EL (cell line): ENCODE measurements at places on chromosomes 4 and X.

DNA sequence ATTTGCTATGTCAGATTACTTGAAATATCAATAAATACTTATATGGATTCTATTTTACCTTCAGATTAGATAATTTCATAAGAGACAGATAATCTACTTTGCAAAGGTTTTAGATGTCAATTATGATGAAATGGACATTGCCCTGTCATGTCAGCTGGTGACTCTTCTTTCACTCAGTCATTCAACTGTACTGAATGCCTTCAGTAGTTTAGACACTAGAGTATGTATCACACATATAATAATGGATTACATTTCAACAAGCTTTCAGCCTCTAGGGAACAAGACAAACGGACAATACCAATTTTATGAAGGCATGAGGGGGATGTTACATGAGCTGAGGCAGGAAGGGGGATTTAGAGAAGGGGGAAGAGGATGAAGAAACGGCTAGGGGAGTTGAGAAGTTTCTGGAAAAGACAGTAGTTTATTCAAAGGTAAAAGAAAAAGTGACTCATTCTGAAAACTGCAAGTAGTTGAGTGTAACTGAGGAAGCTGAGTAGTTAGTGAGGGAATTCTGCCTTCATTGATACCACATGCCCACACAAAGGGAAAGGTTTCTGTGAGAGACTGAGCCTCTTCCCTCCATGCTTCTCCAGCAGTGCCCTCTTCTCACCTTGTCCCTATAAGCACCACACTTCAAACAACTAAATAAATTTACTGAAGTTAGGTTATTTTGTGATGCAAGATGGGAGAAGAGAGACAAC, 25.7 kb downstream of the SLC9B2 start:
- no peak for DNase-seq

- peak; percentile 44 for DNase-seq
Observed at GRCh38 chr4:57159866-57160265, 49.7 kb upstream of the IGFBP7 start.

DNA sequence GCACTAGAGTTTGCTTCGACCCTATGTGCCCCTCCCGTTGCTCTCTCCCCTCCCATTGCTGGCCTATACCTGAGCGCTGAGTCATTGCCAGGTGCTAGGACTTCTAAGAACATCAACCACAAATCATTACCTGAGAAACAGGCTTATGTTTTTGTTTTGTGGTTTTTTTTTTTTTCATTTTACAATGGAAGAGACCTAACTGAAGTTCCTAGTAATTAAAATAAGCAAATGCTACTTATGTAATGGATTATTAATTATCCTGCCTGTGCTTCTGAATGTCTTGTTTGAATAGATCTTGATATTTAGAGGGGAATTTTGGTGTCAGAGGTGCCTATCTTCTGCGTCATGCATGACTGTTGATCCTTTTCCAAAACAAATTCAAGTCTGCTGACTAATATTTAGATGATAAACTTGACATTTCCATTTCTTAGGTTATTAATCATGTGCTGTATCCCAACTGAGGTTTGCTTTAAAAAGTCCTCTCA, 275.4 kb upstream of the CPEB2 start:
- peak; percentile 78 for DNase-seq

DNA sequence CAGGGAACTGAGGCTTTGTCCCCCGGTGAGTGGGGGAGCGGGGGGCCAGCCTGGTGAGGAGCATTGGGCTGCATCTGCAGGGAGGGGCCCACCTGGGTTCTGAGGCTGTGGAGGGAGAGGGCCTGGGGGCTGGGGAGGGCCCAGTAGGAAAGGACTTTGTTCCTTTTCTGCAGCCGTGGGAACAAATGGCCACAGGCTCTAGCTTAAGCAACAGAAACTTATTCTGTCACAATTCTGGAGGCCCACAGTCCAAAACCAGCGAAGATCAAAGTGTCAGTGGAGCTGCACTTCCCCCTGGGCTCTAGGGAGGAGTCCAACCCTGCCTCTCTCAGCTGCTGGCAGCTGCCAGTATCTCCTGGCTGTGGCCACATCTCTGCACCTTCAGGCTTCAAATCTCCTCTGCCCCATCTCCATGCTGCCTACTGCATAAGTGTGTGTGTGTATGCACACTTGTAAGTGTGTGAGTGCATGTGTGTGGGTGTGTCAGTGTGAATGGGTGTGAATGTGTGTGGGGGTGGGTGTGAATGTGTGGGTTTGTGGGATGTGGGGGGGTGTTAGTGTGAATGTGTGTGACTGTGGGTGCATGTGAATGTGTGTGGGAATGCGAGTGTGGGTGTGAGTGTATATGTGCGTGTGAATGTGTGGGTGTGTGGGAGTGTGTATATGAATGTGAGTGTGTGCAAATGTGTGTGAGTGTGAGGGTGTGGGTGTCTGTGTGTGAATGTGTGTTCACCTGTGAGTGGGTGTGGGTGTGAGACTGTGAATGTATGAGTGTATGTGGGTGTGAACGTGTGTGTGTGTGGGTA, 204.5 kb upstream of the PSAPL1 start:
- no peak for DNase-seq

GRCh38 chrX:12919620-12920019, 13.2 kb downstream of the TLR8 start:
- DNase-seq, result no peak

DNA sequence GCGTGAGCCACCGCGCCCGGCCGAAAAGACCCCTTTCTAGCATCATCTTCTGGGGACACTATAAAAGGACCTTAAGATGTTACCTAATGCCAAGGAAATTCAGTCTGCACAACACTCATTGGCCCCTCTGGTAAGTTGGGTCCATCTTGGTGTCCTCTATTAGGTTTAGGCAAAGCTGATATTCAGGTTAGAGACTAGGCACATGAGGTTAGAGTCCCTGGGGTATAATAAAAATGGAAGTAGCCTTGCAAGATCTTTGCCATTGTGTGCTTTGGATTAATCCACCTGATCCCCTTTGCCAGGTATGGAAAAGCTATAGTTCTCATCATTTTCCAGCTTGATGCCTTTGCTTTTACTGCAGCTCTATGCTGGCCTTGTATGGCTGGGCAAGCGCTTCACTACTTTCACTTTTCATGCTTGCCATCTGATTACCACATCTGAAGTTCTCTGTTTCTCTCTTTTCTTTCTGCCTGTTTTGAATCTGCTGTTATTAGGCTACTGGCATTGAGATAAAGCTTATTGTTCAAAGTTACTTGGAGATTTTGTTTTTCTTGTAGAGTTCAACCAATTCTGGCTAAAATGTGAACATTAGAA, 5.4 kb upstream of the ADH4 start:
- no peak for DNase-seq

- DNase-seq, result peak; percentile 62
Observed at GRCh38 chr4:76984127-76984526, 34.6 kb downstream of the SEPTIN11 start.

- DNase-seq, result peak; percentile 60
Observed at GRCh38 chrX:68822641-68823410, 6.0 kb upstream of the EFNB1 start.

DNA sequence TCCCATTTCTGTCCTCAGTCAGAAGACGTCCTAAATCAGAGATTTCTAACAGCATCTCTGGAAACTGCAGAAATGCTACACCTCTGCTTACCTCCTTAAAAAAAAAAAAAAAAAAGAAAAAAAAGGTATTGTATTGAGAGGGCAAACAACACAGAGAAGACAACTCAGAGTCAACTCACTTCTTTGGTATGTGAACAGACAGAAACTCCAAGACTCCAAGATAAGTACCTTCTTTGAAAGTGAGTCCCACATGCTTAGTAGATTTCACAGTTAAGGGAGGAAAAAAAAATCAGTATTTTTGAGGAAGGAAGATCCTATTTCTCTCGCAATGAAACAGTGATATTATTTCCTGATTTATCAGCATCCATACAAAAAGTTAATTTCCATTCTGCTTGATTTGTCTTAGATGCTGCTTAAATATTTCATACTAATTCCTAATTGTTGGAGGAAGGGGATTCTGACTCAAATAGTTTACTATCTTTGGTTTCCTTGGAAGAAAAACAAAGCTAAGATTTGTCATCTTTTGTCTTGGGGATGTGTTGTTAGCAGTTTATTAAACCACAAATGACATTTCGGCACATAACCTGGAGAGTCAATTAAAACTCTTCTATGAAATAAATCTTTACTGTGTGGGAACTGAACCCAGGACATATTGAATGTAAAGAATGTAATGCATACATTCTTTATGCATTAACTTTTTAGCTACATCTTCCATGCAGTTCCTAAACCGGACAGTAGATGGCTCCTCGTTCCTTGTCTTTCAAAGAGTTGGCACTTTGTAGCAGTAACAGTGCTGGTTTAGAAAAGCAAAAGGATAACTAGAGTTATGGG, 4.7 kb downstream of the RASGEF1B start:
- DNase-seq, result peak; percentile 56

- DNase-seq, result no peak
Observed at GRCh38 chrX:13115146-13115855, 70.9 kb upstream of the FAM9C start.

GRCh38 chr4:183030309-183030708, 68.7 kb upstream of the WWC2 start:
- DNase-seq, result no peak

DNA sequence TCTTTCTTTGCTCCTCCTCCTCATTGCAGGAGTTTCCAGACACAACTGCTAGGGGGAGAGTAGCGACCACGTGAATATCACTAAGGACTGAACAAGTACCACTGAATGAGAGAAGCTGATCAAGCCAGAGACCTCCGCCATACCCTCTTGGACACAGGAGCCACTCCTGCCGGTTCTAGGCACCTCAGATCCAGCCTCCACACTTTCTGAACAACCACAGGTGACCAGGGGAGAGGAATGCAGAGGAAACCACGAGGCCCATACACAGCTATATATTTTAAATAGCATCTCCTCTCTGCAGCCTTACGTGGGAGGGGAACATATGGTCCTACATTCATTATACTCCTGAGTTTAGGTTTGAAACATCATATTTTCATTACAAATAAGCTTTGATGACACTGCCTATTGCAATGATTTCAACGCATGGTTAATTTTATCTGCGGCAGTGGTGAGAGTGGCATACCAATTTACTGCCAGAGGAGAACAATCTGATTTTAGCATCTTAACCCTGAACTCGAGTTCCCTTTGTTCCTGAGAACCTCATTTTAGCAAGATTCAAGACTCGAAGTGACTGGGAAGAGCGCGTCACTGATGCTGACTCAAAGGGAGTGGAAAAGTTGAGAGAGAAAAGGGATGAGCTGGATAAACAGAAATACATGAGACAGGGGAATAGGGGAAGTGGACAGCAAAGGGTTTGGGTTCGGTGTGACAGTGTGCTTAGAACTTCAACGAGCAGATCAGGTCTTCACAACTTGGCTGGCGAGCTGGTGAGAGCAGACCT, 231.7 kb upstream of the PPARGC1A start:
- no peak for DNase-seq

- DNase-seq, result peak; percentile 60
Observed at GRCh38 chr4:25767877-25768725, 94.7 kb downstream of the SEL1L3 start.

GRCh38 chrX:119500061-119500800, 32.0 kb downstream of the SLC25A5 start:
- DNase-seq, result no peak

- no peak for DNase-seq
Observed at GRCh38 chr4:5030927-5031326, 11.7 kb upstream of the CYTL1 start.

DNA sequence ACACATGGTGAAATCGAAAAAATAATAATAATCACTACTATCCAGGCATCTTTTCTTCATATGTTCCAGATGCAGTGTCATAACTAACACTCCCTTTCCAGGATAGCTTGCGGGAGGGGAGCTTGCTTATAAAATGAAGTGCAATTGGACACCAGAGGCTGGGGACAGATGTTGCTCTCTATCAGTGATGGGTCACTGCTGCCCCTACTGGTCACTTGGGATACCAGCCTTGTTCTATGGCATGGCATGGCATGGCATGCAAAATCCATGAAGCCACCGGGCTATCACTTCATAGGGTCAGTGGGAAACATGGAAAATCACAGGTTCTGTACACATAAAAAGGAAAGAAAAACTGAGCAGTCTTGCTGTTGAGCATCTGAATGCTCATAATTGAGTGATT, 168.1 kb downstream of the GLRA2 start:
- DNase-seq, result peak; percentile 16

DNA sequence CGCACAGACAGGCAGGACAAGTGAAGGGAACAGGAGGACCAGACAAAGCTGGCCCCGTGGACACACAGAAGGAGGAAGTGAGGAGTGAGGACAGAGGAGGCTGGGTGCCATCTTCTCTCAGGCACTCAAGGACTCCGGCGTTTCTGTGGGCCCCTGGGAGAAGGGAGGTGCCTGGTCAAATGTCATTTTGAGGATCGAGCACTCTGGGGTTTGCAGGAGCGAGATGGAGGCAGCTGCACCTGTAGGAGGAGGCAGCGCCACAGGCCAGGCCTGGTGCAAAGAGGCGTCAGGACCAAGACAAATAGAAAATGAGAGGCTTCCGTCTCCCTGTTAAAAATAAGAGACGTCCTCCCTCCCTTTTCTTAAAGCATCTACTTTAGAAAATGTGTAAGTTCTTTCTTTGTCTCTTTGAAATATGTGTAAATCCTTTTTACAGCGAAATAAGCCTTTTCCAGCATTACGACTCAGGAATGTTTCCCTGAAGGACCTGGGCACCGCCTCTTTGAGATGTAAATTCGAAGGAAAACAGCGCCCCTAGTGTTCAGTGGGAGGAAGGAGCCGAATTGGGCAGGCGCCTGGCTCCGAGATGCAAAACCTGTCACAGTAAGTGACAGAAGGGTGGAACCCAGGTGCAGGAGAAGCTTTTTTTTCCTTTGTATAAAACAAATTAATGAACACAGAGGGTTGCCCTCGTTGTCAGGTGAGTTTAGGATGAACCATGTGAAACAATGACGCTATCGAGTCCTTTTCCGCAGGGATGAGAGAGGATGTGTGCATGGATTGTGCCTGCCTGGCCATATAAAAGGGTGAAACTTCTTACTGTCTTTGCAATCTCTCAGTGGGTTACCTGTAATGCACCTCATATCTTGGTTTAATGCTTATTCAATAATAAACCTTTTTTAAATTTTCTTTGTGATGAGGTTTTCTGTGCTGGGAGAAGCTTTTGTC, 1.4 kb upstream of the C4orf50 start:
- peak; percentile 44 for DNase-seq

GRCh38 chrX:129000797-129001196, 522.5 kb downstream of the SMARCA1 start:
- no peak for DNase-seq

- DNase-seq, result no peak
Observed at GRCh38 chr4:158128540-158128939, 44.3 kb downstream of the GASK1B start.

- no peak for DNase-seq
Observed at GRCh38 chr4:185576962-185577950, 41.9 kb upstream of the PDLIM3 start.

DNA sequence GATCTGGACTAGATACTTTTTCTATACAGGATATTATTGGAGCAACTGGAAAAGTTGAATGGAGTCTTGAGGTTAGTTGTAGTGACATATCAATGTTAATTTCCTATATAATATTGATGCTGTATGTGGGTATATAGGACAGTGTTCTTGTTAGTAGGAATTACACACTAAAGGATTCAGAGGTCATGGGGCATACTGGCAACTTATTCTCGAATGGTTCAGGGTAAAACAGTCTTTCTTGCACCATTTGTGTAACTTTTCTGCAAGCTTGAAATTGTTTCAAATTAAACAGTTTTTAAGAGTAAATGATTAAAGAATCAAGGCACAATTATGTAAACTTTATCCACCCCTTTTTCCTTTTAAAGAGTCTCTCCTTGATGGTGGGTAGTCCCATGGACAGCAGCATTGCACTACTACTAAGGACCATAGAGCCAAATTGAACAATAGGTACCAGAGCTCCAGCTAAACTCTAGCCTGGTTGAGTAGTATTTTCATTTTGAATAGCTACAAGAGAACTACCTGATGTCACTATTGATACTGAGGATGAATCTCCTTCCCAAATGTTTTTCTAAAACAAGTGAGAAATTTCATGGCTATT, 70.1 kb downstream of the DMP1 start:
- DNase-seq, result no peak
